ENCODE measurements at places on chromosomes 6 and 20. TPM values are rescaled to one million over a fixed set of nuclear protein-coding genes. Genes with fewer than 3 reads are reported as not detected.

- no peak for DNase-seq
Observed at GRCh38 chr20:603116-603640, 6.9 kb downstream of the TCF15 start.

GRCh38 chr6:35926509-35927215 lies 5.8 kb upstream of the SRPK1 start:
- DNase-seq: no peak

GRCh38 chr6:132830334-132830751 lies 16.0 kb downstream of the RPS12 start:
- DNase-seq: no peak

The SYNDIG1 gene
- 0.44 TPM for total RNA-seq

DNA sequence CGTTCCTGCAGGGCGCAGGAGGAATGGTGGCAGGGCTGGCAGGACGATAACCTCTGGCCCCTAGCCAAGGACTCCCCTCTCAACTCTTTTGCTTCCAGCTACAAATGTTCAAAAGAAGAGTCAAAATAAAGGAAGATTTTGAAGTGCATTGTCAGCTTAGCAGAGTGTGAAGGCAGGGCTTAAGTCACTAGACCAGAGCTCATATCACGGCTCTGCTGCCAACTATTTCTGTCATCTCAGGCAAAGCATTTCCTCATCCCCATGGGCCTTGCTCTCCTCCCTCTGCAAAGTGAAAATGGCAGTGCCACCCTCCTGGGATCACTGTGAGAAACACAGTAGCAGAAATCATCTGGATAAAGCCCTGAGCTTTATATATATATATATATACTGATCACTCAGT lies 36.7 kb downstream of the CFAP61 start:
- no peak for DNase-seq

DNA sequence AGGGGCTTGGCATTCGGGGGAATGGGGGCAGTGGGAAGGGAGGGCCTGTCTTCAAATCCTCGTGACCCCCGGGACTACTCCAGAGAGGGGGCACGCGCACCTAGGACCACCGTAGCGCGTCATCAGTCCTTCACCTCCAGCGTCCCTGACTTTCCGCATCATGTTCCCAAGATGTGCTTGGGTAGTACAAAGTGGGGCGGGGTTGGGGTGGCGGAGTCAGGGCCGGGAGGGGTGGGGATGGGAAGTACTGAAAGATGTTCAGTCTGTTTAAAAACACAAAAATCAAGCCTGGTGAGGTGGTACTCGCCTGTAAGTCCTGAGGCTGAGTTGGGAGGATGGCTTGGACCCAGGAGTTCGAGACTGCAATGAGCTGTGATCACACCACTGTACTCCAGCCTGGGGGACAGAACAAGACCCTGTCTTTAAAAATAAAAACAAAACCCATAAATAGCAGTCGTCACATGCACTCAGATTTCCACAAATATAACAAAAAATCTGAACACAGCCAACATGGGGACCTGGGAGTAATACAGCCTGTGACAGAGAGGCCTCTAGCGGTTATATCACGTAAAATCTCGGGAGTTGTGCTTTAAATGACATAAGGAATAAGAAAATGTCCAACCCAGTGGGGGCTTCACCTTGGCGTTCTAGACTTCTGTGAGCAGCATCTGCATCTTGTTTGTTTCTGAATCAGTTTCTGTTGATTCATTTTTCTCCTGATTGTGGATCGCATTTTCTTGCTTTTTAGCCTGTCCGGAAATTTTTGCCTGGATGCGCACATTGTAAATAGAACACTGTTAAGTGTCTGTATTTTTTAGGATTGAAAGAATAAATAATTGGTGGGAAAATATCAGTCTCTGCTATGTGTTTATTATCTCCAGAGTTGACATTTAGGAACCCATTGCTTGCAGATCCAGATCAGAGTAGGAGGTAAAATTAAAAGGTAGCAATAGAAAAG lies 698 bp upstream of the LRP11 start:
- DNase-seq: peak; percentile 60

- DNase-seq: peak; percentile 94
Observed at GRCh38 chr6:21731411-21732031, 138.0 kb downstream of the SOX4 start.

The HCRTR2 gene
- total RNA-seq: not detected

The IRF4 gene
- total RNA-seq: not detected

DNA sequence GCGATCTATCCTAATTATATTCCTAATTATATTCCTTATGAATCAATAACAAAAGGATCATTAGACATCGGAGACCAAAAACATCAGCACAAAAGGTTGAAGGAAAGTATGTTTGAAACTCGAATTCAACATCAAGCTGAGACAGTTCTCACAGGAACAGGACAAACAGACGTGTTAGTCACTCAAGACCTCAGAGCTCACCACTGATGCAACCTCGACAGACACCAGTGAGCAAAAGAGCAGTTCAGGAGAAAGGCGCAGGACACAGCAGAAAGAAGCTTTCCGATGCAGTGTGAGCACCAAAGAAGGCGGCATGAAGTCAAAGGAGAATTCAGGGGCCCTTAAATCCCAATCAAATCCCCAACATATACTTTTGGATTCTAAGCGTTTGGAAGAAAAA lies 6.3 kb upstream of the RAMACL start:
- DNase-seq: no peak

DNA sequence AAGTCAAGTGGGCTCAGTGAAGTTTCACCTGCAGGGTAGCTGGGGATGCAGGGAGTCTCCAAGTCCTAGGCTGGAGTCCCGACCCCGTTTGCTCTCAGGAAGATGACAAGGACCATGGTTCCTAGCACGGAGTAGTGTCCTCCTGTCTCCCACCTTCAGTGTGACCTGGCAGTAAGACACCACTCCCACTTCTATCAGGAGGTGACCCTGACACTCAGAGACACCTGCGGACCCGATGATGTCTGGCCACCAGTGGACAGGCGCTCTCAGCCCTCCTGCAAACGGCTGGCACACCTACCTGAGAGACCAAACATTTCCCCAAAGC lies 1.1 kb downstream of the SOD2 start:
- DNase-seq: no peak

The PTPRT gene
- total RNA-seq: not detected

DNA sequence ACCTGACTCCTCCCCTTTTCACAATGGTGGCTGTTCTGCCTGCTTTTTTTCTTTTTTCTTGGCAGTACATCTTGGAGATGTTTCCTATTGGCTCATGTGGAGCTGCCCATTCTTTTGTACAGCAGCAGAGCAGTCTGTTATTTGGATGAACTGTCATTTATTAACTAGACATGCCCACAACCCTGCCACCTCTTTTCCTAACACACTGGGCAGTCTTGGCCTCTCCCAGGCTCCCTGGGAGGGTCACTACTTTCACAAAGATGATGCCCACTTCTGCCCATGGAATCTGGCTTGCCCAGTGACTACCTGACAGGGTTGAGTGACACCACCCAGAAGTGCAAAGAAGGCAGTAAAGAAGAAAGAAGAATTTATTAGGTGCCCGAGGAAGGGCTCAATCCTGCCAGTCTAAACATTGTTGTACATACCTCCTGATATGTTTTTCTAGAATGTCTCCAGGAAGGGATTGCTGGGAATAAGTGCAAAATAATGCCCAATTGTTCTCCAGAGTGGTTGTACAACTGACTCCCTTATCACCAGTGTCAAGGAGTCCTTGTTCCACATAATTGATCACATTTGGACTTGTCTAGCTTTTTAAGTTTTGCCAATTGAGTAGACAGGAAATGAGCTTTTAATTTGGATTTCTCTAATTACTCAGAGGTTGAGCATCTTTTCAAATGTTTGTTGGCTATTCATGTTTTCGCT lies 19.7 kb upstream of the SCRT2 start:
- DNase-seq: peak; percentile 53

DNA sequence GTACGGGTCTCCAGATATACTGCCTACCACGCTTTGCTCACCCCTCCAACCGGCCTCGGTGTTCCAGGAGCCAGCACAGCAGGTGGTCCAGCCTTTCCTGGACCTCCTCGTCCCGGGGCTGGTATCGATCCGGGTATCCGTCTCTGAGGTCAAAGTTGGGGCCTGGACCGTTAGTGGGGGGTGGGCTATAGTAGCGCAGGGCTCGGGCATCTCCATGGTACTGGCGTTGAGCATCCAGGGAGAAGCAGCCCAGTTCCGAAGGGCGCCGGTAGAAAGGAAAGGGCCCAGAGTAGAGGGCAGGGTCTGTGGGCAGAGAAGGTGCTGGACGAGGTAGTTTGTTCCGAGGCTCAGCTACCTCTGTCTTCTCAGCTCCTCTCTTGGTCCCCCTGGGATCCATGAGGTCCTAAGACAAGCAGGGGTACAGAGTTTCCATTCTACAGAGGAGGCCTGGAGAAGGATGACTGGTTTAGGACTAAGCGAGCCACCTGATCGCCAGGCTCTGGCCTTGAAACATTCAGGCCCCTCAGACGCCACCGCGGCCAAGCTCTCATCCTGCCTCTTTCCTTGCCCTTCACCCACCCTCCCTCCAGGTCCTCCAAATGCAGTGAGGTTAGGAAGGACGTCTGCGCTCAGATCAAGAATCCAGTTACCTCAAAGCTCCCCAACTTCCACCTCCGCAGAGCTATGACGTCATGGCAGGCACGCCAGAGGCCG lies 502 bp downstream of the DXO start:
- DNase-seq: no peak

- DNase-seq: no peak
Observed at GRCh38 chr6:16352821-16353438, 114.5 kb downstream of the GMPR start.

- no peak for DNase-seq
Observed at GRCh38 chr6:138645976-138646640, 127.5 kb upstream of the CCDC28A start.

The OPRM1 gene
- total RNA-seq: not detected

DNA sequence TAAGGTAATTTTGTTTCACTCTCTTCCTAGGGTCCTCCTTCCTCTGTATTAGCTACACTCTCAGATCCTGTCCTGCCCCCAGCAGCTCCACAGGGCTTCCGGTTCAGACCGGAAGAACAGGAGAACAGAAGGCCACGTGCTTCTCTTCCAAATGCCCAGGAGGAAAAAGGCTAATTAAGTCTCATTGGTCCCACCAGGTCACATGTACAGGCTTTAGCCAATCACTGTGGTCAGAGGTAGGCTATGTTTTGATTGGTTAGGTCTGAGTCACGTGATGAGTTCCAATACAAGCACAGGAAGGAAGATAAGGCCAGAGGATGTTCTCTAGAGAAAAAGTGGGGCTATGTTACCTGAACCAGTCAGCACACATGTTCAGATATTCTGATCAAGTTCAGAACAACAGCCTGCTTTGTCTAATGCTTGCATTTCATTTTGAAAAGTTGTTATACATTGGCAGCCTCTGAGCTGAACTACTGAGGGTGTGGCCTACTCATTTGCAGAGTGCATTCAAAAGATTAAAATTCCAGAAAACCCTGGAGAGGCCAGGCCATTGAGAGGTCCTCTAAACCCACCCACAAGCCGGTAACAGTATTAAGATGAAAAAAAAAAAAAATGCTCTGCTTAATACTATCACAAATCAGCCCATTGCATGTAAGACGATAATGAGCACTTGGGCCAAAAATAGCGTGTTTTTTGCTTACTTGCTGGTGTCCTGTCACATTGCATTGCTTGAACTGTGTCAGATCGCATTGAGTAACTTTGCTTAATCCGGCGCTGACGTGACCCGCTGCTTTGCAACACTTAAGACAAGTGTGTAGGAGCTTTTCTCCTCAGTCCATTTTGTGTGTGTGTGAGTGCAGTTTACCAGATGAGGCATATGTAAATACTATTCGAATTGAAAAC lies 170.3 kb downstream of the TSHZ2 start:
- no peak for DNase-seq

DNA sequence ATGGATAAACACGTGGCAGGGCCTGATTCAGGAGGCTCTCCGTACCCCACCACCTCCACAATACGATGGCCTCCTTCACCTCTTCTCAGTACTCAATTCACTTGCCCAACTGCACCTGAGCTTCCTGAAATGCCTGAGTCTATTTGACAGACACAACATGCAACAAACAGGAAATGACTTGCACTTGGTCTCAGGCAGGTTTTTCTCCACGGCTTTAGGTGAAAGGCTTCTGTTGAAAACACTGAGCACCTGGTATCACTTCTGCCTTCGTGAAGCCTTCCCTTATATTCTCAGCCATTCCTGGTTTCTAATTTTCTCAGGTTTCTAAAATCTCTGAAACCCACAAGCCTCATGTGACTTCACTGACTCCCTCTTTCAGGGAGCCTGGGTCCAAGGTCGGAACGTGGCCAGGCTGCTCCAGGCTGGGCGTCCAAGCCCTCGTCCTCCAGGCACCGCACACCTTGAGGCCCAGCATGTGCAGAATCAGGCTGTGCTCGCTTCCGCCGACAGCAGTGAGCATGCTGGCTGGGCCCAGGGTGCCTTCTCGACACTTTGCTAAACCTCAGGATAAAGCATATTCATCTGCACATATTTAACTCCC lies 34.7 kb downstream of the TAF4 start:
- DNase-seq: no peak

The OPRL1 gene
- 0.38 TPM for total RNA-seq

The GPX5 gene
- not detected for total RNA-seq

DNA sequence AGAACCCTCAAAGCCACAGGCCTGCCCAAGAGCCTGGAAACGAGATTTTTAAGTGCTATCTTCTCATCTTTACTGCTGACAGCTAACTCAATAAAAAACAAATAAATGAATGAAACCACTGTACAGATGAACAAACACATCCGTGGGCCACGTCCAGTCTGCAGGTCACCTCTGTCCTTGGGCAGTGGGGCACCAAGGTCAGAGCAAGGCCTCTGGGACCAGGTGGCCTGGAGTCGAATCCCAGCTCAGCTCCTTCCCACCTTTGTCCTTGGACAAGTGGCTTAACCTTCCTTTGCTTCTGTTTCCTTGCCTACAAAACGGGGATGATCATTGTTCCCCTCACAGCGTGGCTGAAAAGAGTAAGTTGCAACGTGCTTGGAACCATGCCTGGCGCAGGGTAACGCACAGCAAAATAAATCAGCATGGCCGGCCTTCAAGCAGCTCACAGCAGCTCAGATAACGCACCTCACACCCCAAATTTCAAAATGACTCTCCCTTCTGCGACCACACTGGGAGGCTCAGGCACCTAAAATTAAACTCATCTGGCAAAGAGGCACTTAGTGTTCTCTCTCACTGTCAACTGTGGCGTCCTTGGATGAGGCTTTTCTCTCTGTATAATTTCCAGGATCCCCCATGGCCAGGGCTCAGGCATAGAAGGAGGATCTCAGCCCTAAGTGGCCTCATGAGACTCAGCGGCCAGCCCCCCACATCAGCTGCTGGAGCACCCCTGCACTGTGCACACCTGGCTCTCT lies 35.7 kb downstream of the RRBP1 start:
- DNase-seq: no peak

The NT5DC1 gene
- total RNA-seq: 9.4 TPM

DNA sequence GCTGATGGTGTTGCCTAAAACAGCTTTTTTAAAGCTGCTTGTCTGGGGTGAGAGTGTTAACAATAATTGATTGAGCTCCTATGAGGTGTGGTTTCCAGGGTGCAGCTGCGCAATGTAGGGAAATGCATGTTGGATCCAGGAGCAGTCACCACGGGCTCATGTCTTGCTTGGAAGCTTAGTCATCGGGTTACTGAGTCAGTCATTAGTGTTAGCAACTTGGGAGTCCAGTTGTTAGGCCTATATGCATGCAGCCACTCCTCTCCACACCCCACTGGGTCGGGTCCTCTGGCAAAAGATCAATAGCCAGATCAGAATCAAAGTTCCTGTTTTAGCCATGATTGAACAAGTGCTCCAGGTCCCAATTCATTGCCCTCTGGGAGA lies 271.7 kb upstream of the CHD6 start:
- no peak for DNase-seq

- no peak for DNase-seq
Observed at GRCh38 chr6:129882510-129883023, 21.5 kb upstream of the TMEM244 start.

The KCNG1 gene
- total RNA-seq: 5.7 TPM

- DNase-seq: no peak
Observed at GRCh38 chr20:57762531-57763234, 52.9 kb upstream of the PMEPA1 start.

The DNMT3B gene
- 52.7 TPM for total RNA-seq

GRCh38 chr6:158016571-158017383 lies 35.1 kb downstream of the SYNJ2 start:
- DNase-seq: no peak

Measured in Caki2 (cell line).